ENCODE measurements at places on chromosomes 16 and 17.

DNA sequence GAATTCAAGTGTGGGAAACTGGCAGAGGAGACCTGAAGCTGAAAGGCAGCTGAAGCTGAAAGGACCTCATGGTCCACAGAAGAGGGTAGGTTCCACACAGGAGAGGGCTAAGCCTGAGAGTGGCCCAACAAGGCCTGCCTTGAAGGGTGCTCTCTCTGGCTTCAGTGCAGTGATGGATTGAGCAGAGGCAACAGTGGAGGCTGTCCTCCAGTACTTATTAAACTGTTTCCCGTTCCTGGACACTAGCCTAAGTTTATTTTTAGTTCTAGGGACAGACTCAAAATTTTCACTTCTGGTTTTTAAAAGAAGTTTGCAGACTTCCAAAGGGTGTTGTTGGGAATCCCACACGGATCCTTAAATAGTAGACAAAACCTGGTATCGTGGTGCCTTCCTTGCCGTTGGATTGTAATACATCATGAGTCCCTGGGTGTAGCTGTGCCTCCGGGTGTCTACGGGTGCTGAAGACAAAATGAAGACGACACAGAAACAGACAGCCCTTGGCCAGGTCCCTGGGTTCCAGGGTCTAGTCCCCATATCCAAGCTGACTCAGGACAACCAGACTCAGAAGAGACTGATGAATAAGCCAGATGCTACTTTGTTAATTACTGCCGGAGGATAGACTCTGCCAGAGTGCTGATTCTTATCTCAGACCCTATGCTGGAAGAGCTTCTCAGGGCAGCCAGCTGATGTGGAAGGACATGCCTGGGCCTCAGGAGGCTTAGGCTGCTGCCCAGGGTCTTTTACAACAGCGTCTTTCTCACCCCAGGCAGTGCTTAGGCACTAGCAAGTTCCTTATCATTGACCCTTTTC, 7.1 kb upstream of the CMTM4 start:
- no peak for DNase-seq

- no peak for DNase-seq
Observed at GRCh38 chr17:75623386-75623785, 9.8 kb upstream of the SMIM5 start.

DNA sequence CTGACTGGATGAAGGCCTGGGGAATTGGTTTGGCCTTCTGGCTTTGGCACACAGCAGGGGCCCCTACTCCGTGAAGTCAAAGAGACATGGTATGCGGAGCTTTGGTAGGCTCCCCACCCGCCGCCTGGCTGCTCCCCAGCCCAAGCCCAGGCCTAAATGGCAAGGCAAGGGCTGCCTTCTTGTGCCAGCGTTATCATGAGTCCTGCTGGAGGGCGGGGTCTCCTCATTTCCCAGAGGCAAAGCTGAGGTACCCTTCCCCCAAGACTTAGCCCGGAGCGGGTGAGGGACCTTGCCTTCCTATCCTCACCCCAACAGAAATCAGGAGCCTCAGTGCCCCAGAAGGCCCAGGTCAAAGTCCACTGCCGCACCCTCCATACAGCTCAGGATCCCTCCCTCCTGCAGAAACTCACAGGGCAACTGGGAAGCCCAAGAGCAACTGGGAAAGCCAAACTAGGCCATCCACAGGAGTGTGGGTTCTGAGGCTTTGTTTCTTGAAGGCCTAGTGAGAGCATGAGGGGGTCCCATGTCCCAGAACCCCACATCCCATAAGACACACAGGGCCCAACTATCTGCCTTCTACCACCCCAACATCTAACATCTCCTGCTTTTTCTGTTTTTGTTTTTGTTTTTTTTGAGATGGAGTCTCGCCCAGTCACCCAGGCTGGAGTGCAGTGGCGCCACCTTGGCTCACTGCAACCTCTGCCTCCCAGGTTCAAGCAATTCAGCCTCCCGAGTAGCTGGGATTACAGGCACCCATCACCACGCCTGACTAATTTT, 9.3 kb downstream of the PGAP3 start:
- DNase-seq, result no peak

DNA sequence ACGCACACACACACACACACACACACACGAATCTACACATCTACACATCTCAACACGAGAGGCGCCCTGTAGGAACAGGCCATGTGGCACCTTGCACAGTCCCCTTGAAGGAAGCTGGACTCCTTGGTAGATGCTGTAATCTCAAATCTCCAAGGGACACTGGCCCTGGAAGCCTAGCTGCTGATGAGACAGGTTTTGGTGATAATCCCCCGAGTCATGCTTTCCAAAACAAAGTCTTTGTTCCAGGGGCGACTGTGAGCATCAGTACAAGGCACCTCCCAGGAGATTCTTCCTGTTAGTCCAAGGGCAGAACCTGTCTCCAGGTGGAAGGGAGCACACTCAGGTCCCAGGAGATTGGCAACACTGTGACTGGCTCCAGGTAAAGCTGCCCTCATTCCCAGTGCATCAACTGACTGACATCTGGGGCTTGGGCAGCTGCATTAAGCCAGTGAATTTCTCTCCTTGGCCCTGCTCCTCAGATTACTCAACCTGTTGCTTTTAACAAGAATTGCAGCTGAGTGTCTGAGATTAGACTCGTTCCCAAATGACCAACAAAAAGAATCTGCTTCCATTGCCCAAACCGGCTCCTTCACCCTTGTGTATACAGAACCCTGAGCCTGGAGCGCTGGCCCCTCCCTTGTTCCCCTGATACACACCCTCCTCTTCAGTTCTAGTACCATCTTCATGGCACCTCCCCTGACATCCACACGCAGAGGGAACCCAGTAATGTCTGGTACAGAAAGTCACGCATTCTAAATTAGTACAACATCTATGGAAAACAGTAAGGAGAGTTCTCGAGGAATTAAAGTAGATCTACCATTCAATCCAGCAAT, 13.9 kb upstream of the TNRC6C start:
- no peak for DNase-seq

DNA sequence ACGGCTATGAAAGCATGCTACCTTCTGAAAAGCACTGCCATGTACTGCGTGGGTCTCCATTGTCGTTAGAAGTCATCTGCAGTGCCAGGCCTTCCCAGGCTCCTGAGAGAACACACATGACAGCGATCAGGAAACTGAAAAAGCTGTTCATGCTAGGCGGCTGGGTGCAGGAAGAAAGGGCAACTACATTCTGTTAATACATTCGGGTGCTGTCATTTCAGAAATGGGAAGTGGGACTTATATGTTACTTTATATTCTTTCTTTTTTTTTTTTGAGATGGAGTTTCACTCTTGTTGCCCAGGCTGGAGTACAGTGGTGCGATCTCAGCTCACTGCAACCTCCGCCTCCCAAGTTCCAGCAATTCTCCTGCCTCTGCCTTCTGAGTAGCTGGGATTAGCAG, 19.9 kb downstream of the CFAP20 start:
- DNase-seq, result no peak

DNA sequence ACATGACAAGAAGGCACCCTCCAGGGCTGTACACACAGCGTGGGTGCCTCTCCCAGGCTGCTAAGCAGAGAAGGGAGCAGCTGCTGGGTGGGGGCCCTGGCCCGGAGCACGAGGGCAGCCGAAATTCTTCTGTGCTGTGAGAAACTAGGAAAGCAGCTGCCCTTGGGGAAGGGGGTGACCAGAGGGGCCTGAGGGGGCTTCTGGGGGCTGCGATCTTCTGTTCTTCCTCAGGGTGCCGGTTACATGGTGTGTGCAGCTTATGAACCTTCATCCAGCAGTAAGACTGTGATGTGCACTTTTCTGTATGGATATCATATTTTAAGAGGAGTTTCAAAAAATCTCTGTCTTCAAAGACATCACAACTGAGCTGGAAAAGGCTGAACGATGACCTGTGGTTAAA, 43.2 kb upstream of the METRNL start:
- DNase-seq, result no peak

- DNase-seq, result no peak
Observed at GRCh38 chr17:20156196-20157000, 147.2 kb downstream of the SPECC1 start.

GRCh38 chr17:63927464-63928171, 4.5 kb downstream of the CD79B start:
- DNase-seq, result no peak

- no peak for DNase-seq
Observed at GRCh38 chr17:28397687-28398279, 8.2 kb downstream of the SLC46A1 start.

DNA sequence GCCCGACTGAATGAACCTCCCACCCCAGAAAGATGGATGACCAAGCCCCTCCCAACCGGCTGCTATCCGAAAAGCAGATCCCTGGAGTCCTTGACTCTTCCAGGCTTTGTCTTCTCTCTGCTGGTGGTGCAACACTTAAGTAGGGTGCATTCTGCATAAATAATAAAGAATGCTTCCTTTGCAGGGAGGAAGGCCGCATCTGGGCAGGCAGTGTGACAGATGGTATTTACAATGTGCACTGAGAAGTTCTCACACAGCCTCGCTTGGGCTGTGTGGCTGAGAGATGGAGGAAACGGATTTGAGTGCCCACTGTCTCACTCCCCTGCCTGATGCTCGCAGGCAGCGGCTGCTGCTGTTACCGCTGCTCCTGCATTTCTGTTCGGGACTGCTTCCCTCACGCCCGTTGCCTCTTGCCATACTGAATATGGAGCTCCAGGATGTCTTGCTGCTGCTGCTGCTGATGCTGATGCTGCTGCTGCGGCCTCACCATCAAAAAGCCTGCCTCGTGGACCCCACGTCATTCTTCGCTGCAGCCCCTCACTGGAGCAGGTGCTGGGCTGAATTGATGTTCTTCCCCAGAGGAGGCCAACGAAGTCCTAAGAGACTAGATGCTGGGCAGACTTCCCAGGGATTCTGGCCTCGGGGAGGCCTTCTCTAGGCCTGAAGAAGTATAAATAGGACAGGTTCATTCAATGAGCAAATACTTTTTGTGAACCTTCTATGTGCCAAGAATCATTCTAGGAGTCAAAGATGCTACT, 7.1 kb upstream of the RHBDL3 start:
- no peak for DNase-seq

GRCh38 chr17:6290488-6291196, 144.3 kb downstream of the AIPL1 start:
- no peak for DNase-seq

DNA sequence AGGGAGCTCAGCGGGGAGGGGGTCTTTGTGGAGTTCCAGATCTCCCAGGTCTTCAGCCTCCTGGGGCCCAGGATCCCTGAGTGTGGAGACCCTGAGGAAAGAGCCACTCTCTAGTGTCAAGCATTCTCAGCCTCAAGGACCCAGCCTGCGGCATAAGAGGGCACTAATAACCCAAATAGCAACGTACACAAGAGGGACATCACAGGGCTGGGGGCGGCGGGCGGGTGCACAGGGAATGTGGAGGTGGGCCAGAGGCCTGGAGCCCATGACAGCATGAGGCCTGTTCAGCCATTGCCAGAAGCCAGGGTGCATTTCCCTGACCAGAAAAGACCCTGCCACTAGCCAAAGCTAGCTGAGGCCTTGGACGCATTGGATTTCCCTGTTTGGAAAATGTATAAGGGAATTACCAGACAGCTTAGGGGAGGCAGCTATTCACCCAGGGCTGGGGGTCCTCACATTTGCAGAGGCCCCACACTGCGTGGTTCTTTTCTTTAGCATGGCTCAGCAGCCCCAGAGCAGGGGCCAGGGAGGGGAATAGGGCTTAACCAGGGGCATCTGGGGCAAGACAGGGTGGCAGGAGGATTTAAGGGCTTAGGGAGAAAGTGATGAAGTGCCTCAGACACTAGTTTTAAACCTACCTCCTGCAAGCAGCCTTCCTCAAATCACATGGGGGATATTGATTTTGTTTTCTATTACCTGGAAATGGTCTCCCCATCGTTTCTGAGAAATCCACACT, 13.5 kb upstream of the ALOX15B start:
- DNase-seq, result no peak

DNA sequence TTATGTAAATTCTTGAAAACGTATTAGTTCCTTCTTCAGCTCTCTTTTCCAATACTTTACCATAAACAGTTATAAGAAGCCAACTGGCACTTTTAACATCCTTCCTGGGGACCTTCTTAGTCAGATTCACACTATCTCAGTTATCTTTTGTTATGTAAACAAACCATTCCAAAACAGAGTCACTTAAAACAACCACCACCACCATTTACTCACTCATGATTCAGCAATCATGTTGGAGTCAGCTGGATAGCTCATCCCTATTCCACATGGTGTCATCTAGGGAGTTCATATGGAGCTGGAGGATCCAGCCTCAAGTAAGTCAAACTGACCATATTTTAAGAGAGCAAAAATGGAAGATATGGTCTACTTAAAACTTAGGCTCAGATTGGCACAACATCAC, 240.3 kb upstream of the IRX3 start:
- DNase-seq, result no peak

DNA sequence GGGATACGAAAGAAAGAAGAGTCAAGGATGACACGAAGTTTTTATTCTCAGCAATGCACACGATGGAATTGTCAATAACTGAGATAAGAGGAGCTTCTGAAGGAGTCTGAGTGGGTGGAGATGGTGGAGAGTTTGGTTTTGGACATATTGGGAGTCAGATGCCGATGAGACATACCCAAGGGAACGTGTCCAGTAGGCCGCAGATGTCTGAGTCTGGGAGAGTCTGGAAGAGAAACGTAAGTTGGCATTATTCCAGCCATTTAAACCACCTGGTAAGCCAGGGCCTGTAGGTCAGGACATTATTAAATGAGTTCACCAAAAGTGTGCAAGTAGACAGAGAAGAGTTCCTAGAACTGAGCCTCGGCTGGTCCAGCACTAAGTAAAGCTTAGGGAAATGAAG, 478.3 kb upstream of the CDH5 start:
- DNase-seq, result no peak

GRCh38 chr17:5364156-5364555, 55.3 kb downstream of the NUP88 start:
- DNase-seq, result no peak

DNA sequence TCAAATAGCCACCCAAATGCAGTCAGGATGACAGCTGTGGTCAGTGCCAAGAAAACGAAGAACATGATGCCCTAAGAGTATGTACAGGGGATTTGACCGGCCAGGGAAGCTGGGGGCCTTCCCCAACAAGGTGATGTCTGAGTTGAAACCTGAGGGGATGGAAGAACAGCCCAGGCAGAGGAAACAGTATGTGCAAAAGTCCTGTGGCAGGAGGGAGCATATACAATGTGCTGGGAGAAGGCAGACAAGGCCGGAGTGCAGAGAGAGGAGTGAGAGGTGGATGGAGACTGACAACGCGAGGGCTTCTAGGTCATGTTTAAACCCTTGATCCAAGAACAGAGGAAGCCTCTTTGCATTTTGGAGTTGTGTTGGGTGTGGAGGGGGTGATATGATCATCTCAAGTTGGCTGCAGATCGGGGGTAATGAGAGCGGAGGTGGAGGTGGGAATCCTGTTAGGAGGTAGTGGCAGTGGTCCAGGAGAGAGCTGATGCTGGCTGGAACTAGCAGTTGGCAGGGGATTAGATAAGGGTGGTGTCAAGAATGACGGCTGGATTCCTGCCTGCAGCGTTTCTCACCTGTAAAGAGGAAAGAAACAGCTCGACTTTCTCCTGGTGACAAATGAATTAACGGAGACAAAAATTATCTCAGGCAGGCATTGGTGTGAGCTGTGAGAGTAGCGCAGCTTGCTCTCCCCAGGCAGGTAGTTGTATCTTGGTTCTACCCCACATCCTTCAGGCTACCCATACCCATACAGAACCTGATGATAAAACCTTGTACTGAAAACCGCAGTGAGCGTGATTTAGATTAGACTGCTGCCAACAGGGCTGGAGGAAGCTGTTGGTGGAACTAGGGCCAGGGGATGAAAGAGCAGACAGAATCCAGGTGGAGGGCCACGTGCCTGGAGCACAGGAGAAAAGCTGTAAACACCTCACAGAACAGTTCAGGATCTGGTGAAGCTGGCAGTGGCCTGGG, 37.2 kb upstream of the NGFR start:
- no peak for DNase-seq

GRCh38 chr16:22282254-22282892, 14.8 kb upstream of the POLR3E start:
- no peak for DNase-seq

All from activated CD8-positive, alpha-beta memory T cell treated with anti-CD3 and anti-CD28 coated beads for 48 hours (primary cell).